ENCODE measurements at places on chromosomes 11 and 22. TPM values are rescaled to one million over a fixed set of nuclear protein-coding genes. Genes with fewer than 3 reads are reported as not detected.

GRCh38 chr11:37704791-37705190 lies 1106.8 kb upstream of the RAG2 start:
- DNase-seq: no peak

DNA sequence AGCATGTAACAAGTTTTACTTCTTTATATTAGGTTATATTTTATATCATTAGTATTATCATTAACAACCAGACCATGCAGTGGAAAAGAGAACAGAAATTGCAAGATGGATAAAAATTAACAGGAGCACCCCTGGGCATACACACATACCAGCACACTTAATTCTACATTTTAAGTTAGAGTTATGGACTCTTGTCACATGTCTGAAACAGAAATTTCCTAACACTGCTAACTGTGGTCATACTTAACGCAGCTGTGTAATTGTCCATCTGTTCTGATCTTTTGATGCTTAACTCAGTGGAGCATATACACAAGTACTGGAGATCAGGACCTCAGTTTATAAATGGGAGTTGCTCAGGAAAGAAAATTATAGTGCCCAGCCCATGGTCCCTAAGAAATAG lies 358 bp downstream of the OR52H1 start:
- DNase-seq: no peak

Gene PRR33
- 0.50 TPM for total RNA-seq

DNA sequence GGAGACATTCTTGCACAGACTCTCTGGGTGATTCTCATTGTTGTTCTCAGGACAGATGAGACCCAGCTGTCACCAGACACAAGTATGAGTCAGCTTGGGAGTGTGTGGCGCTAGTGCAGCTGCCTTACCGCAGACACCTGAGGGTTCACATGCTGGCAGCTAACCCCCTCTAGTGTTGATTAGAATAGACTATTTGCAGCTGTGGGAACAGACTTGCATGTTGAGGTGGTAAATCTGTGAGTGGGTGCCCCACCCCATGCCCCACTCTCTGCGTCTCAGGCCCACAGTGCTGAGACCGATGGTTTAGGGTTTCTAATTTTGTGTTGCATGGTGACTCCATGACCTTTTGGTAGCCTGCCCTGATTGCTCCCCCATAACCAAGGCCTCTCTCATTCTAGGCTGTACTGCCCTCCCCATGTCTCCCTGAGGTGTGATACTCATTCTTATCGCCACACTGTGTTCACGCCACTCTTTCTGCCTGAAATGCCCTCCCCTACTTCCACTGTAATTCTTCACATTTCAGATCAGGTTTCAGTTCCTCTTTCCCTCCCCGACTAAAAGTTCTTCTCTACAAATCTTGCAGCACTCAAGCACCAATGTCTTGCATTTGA lies 73.7 kb upstream of the KIRREL3 start:
- DNase-seq: peak; percentile 28

GRCh38 chr11:607971-608659 lies 7.6 kb downstream of the IRF7 start:
- DNase-seq: no peak

Gene RAB39A
- 1.1 TPM for total RNA-seq

Gene OSBPL5
- total RNA-seq: 17.3 TPM

- no peak for DNase-seq
Observed at GRCh38 chr11:30282289-30282631, 40.6 kb upstream of the ARL14EP start.

Gene PDGFD
- total RNA-seq: 17.3 TPM

GRCh38 chr11:77726524-77726923 lies 88.9 kb upstream of the CLNS1A start:
- no peak for DNase-seq

Gene PPP6R2
- total RNA-seq: 40.6 TPM

Gene ZNF280A
- total RNA-seq: not detected

DNA sequence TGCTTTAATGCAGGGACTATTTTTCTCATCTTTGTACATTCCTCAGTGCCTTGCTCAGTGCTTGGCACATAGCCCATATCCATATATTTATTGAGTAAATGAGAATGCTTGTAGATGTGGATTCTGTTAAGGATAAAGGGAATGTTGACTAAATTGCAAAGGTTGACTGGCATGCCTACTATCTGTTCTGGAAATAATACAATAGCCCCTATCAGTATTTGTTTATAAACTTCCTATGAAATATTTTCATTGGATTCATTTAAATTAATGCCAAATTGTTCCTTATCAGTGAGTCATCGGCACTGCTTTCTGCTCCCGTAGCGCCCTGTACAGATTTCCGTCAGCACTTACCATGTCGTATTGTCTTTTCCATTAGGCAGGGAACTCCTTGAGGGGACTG lies 8.0 kb downstream of the RNF121 start:
- no peak for DNase-seq

- no peak for DNase-seq
Observed at GRCh38 chr11:19704213-19704612, 8.4 kb upstream of the NAV2 start.

GRCh38 chr22:45284705-45285262 lies at the start of gene UPK3A:
Gene UPK3A (plus strand): TSS chr22:45284949. CDS start chr22:45285014, 65 bp downstream.
- DNase-seq: peak; percentile 71

Gene TP53I11
- total RNA-seq: 96.4 TPM

DNA sequence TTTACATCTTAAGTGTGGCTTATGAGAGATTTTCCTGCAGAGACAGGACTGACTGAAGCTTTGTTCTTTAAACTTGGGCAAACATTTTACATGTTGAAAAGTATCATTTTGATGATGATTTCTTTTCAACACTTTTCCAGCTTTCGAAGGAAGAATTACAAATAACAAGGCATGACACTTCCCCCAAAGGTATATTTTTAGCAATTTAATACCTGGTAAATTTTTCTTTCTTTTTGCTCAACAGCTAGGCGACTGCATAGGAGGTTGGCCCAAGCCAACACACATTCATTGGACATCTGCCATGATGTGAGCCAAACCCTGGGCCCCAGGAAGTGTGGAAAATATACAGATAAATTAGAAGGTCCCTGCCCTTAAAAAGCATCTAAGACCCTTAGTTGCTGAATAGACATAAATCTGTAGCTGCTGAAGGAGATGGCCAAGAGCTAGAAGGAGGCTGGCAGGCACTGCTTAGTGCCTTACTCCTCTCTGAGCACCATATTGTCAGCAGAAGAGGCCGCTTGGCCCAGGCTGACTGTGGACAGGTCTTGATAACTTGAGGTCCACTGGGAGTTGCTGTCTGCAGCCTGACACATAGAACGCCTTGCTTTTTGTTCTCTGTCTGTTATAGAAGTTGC lies 53.3 kb upstream of the CD44 start:
- peak; percentile 36 for DNase-seq

Gene WT1
- 4.5 TPM for total RNA-seq

- DNase-seq: no peak
Observed at GRCh38 chr22:49372530-49373288, 455.0 kb downstream of the BRD1 start.

Gene GGTLC3
- total RNA-seq: not detected

Gene TMPRSS13
- total RNA-seq: 0.16 TPM

- DNase-seq: no peak
Observed at GRCh38 chr22:38618682-38619081, 37.5 kb downstream of the FAM227A start.

DNA sequence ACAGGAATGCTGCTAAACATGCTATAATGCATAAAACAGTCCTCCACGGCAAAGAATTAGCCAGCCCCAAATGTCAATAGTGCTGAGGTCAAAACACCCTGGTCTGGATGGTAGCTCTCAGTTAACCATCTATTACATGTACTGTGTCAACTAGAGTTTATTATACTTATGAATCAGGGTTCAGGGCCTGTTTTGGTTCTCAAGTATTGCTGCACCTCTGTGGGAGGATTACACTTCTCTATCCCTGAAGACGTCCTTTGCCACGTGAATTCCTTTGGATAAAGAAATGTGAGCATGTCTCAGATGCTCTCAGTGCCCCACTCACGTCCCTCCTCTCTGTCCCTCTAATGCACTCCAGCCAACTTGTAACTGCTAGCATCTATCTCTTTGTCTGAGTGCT lies 53.4 kb downstream of the SLC1A2 start:
- DNase-seq: no peak

Gene EFCAB6
- total RNA-seq: 1.7 TPM

GRCh38 chr22:23242473-23243001 lies 62.2 kb downstream of the BCR start:
- DNase-seq: no peak

DNA sequence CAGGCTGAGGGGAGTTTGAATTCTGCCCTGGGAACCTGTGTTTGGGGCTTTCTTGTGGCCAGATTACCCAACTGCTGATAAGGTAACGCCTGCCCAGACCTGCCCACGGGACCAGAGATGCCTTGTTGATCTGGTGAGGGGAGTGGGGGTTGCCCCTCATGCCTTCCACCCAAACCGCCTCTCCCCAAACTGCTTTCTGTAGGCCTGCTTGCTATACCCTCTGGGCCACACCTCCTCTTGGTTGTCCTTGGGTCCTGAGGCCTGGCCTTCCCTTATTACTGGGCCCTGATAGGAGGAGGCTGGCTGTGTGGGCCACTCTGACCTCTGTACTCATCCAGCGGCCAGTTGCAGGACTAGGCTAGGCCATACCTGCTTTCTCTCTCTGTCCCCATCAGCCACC lies 3.4 kb downstream of the P2RY2 start:
- no peak for DNase-seq

DNA sequence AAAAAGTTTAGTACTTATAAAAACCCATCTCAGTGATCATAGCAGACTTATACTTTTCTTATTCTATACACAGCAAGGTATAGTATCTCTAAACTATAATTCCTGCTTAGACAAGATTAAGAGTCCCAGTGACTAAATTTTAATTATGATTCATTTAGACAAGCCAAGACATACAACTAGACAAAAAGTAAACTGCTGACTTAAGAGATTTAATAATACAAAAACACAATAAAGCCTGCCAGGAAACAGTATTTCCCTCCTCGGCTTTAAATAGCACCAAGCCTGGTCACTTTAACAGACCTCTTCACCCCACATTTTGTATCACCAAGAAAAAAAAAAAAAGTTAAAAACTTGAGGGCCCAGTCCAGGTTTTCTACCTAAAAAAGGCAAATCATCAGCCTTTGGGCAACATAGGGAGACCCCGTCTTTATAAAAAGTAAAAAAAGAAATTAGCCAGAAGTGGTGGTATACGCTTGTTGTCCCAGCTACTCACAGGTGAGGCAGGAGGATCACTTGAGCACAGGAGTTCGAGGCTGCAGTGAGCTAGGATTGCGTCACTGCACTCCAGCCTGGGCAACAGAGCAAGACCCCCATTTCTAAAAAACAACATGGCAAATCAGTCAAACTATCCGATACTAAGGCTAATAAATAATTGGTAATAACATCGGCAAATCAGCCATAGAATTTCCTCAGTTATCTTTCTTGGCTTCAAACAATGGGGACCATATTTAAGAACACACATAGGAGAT lies 53.8 kb downstream of the SIK3 start:
- no peak for DNase-seq

- DNase-seq: no peak
Observed at GRCh38 chr11:12077535-12078280, 32.7 kb upstream of the MICAL2 start.

Gene OR56A1
- not detected for total RNA-seq

DNA sequence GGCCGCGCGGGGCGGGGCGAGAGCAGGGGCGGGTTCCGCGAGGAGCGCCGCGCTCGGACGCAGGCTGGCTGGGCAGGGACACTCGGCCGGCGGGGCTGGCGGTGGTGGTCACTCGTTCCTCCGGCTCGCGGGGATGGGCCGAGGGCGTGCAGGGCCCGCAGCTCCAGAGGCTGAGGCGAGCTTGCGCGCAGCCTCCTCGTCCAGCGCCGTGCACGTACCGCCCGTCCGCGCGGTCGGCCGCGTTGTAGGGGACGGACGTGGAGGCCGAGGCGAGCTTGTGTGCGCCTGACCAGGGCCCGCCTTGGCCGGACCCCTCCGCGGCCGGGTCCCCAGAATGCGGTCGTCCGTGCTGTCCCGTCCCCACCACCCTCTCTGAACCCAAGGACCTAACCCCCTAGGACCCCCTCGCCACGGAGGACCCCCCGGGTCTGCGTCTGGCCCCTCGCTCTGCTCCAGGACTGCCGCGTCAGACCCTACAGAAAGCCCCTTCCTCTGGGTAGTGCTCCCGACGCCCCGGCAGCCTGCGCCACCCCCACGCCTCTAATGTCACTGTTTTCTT lies 569 bp upstream of the YPEL1 start:
- no peak for DNase-seq

Gene MIOX
- total RNA-seq: not detected

DNA sequence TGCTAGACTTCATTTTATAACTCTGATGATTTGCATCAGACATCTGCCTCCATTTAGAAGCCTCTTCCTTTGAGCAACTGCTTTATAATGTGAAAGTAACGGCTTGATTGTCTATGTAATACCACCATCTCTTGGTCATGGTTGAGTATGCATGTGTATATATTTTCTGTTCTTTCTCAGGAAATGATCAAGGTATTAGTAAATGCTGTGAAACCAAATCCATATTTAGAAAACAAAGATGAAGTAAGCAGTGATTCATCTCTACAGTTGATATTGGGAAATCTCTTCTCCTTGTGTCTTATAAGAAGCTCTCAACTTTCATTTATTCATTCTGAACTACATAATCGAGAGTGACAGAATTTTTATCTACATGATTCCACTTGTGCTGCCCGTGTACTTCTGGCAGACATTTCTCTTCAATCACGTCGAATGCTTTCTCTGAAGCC lies 104.6 kb upstream of the ANO3 start:
- no peak for DNase-seq

DNA sequence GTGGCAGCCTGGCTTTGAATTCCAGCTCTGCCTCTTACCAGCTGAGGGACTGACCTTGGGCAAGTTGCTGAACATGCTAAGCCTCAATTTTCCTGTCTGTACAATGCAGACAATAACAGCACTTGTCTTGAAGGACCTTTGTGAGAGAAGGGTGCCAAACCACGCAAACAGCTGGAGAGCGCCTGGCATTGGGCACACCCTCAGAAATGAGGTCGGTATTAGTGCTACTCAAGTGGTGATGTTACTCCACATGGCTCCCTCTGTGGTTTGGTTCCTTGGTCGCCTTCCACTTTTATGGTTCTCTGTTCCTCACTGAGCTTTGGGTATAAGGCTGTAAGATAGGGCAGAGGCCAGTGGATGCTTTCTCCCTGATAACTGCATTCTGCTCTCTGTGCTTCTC lies 8.2 kb downstream of the UBASH3B start:
- DNase-seq: no peak

DNA sequence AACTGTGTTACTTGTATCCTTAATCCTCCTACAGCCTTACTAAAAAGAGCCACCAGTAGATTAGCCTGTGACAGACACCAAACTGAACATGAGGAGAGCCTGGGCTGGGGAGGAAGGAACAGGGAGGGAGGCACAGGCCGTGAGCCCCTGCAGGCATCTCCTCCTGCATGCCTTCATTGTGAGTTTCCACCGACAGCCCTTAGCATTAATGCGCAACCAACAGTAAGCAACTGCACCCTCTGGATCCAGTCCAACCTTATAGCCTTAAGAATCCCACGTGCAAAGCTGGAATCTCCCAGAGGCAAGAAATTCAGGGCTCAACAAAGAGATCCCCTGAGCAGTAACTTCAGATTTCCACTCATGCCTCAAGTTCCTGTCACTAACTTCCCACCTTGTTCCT lies 84.6 kb downstream of the ETS1 start:
- no peak for DNase-seq

- no peak for DNase-seq
Observed at GRCh38 chr11:68767672-68768071, 16.4 kb upstream of the TESMIN start.

Gene DENND6B
- 2.4 TPM for total RNA-seq

Gene PANX3
- total RNA-seq: not detected

Data from left cardiac atrium (tissue), 4 donors.